Spinal cord (tissue), 10 donors: ENCODE measurements at places on chromosomes 5 and 9. TPM values are rescaled to one million over a fixed set of nuclear protein-coding genes. Genes with fewer than 3 reads are reported as not detected.

Gene PPP3R2
- 0.55 TPM for polyA plus RNA-seq

Gene TMEM232
- polyA plus RNA-seq, result 11.3 TPM

- H3K27me3 ChIP-seq, result no peaks in the 10 kb centered on the region
- no peak overlapping the region for H3K27ac ChIP-seq
- H3K36me3 ChIP-seq, result no peaks in the 10 kb centered on the region
- no peak overlapping the region for H3K4me3 ChIP-seq
- no peaks in the 10 kb centered on the region for H3K4me1 ChIP-seq
Measured at GRCh38 chr5:178785999-178786398, 55.5 kb upstream of the ZNF354A start.

GRCh38 chr9:127654619-127655018 is 42.5 kb downstream of the STXBP1 start:
- DNase-seq, result no peak
- H3K4me1 ChIP-seq, result no peaks in the 10 kb centered on the region
- H3K27me3 ChIP-seq, result no peaks in the 10 kb centered on the region
- no peak overlapping the region for H3K4me3 ChIP-seq
